ENCODE measurements at places on chromosomes 16 and 17.

GRCh38 chr17:80219013-80219762, 945 bp downstream of the SGSH start:
- peak; percentile 97 for DNase-seq

DNA sequence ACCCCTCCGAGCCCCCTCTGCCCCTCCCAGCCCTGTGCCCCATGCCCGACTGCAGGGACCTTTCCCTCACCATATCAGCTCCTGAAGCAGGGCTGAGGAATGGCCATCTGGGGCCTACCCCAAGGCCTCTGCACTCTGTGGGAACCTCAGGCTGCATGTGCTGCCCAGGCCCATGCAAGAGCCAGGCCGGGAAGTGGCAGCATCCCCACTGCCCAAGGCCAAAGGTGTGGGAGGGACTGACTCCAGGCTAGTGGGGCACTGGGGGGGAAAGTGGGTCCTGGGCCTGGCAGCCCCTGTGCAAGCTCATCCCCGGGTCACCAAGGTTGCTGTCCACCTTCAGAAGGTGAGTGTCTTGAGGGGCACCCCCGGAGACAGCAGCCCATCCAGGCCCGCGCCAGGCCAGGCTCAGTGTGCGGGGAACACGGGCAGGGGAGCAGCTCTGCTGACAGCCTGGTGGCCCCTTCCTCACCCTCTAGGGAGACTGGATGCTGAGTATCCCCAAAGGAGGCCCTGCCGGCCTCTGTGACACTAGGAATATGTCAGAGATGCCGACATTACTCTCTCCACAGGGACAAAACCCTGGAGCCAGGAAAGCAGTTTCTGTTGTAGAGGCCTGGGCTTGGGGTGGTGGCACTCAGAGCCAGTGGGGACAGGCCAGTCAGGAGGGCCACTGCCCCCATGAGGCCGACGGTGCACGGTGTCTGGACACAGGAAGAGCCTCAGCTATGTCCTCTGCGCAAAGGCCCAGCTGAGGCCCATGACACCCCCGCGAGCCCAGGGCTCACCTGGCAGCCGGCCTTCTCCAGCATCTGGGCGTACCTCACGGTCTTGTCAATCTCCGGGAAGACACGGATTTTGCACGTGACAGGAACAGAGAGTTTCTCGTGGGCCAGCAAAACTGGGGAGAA, 3.3 kb downstream of the DUS1L start:
- DNase-seq: no peak

- peak; percentile 54 for DNase-seq
Measured at GRCh38 chr16:77290451-77291115, 91.4 kb downstream of the SYCE1L start.

- no peak for DNase-seq
Measured at GRCh38 chr17:3885271-3885670, 7.6 kb downstream of the CAMKK1 start.

- no peak for DNase-seq
Measured at GRCh38 chr17:70752966-70753467, 583.7 kb downstream of the KCNJ2 start.

DNA sequence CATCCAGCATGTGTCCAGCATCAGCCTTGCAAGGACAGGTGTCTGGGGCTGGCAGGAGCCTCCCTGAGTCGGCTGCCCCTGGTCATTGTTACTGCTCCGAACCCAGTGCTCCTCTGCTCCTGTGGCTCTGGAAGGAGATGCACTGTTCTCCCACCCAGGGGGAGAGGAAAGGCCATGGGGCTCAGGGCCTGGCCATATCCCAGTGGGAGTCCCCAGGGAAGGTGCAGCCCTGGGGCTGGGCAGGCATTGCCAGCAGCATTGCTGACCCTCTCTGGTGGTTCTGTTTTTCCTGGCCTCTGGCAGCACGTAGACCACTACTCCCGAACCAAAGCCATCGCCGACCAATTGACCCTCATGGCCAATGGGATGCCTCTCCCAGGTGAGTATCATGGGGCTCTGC, 9.6 kb downstream of the SDR42E2 start:
- no peak for DNase-seq

DNA sequence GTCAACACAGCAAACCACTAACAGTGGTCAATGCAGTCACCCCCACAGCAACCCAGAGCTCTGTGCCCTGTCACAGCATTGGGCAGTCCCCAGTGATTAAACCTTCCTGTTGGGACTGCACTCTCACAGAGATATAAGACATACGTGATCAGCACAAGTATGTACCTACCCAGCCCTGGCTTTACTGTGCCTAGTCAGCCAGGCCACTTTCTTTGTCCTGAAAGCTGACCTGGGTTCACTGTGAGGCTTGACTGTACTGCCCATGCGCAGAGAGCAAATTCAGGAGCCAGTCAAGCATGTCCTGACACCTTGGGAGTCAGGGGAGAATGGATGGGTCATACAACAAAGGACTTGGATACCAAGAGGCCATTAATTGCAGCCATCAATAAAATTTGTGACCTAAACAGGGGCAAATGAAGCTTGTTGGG, 10.9 kb upstream of the TMEM170A start:
- no peak for DNase-seq

GRCh38 chr16:57533431-57534336, 2.7 kb downstream of the CCDC102A start:
- no peak for DNase-seq

DNA sequence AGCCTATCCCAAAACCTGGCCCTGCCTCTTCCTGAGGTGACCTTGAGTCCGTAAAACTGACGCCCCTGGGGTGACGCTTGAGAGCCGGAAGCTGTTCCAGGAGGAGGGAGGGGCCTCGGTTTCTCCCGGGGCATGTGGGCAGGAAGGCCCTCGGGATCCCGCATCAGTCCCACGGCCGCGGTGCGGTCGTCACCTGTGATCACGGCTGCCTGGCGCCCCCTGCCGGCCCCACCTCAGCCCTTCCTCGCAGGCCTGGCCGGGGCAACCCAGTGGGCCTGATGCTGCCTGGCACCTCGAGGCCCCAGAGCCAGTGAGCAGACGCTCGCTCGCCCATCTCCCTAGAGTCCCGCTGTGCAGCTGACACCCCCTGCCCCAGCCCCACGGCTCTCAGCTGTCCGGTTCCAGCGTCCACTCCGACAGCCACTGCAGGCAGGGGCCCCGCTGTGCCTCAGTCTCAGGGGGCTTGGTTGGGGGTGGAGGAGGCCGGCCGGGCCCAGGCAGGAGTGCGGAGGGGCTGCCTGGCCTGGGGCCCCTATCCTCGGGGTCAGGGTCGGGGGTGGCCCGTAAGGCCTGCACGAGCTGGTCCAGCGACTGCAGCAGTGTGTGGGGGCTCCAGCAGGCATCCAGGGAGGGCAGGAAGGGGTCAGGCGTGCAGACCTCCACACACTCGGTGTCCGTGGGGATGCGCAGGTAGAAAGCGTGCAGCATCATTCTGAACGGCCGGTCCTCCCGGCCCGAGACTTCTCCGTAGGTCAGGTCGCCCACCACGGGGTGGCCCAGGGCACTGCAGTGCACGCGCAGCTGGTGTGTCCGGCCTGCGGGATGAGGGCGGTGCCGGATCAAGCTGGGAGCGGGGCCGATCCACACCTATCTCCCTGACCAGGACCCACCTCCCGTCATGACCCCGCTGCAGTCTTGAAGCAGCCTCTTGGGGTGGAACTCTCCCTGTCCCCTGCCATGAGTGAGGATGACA, 2.3 kb downstream of the RPUSD1 start:
- no peak for DNase-seq

Measured in M059J (cell line).